A549 treated with AZD2906 at 1 μM for 4 hours (cell line): ENCODE measurements at places on chromosomes 3 and 15. TPM values are rescaled to one million over a fixed set of nuclear protein-coding genes. Genes with fewer than 3 reads are reported as not detected.

KCNH8 gene
- total RNA-seq: not detected in 5 replicates

STRIT1 gene
- not detected in 5 replicates for total RNA-seq

ATP13A5 gene
- total RNA-seq: not detected in 5 replicates

WDR93 gene
- 0.13 to 0.25 TPM (median 0.21 TPM) in 5 replicates for total RNA-seq

PLCH1 gene
- 0.72 to 0.92 TPM (median 0.85 TPM) in 5 replicates for total RNA-seq

GOLGA8H gene
- 1.9 to 3.4 TPM (median 2.5 TPM) in 5 replicates for total RNA-seq
